ENCODE measurements at places on chromosomes 12 and 14.
A peak's percentile ranks its signal among the peaks of the same experiment; 100 is the strongest.

GRCh38 chr12:69345742-69346141 lies 2.4 kb upstream of the LYZ start:
- no peak overlapping the region for H3K4me3 ChIP-seq
- H3K27me3 ChIP-seq = no peaks in the 10 kb centered on the region
- no peaks in the 10 kb centered on the region for H3K36me3 ChIP-seq
- DNase-seq = no peak
- H3K4me1 ChIP-seq = peaks cover 29% of the 10 kb centered on the region

DNA sequence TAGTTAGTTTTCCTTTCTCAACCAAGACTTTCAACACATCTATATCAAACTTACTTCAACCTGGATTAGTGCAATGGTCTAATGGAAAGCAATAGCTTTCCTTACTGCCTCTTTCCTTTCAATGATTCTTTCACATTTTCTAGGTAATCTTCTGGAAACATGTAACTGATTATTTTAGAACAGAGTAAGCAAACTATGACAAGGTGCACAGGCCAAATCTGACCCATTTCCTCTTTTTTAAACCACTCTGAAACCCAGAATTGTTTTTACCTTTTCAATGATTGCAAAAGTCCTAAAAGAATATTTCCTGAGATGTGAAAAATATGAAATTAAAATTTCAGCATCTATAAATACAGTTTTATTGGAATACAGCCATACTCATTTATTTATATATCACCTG lies 81.6 kb upstream of the TMTC2 start:
- H3K27ac ChIP-seq = no peak overlapping the region
- no peak for DNase-seq
- no peaks in the 10 kb centered on the region for H3K4me1 ChIP-seq
- H3K36me3 ChIP-seq = no peaks in the 10 kb centered on the region

DNA sequence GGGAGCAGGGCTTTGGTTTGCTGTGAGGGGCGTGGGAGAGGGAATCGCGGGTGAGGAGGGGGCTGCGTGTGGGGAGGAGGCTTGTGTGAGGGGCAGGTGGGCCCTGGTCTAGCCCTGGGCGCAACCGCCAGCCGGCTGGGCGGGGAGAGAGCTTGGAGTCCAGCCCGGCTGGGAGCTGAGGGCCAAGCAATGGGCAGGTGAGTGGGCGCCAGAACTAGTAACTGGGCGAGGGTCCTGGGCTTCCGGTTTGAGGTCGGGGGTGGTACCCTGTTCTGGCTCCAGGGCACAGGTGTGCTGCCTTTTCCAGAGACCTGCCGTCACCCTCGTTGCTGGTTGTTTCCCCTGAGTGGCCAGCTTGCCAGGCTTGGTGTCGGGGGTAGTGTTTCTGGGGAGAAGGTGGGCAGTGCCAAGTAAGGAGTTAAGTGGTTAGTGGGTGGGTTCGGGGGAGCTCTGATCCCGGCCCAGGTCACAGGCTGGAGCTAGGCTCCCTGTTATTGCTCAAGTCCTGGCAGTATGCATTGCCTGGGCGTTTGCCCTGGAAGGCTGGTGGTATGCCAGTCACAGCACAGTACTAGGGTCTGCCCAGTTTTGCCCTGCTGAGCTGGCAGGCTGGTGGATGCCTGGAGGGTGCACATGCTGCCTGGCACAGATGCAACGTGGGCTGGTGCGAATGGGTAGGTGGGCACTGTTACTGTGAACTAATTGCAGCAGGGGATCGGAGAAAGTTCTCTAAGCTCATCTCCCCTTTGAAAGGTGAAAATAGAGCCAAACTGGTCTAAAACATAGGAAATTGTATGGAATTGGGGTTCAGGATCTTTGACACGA lies 683 bp downstream of the CIPC start:
- H3K27me3 ChIP-seq = no peaks in the 10 kb centered on the region
- DNase-seq = peak; percentile 72
- H3K4me1 ChIP-seq = peaks cover 43% of the 10 kb centered on the region

DNA sequence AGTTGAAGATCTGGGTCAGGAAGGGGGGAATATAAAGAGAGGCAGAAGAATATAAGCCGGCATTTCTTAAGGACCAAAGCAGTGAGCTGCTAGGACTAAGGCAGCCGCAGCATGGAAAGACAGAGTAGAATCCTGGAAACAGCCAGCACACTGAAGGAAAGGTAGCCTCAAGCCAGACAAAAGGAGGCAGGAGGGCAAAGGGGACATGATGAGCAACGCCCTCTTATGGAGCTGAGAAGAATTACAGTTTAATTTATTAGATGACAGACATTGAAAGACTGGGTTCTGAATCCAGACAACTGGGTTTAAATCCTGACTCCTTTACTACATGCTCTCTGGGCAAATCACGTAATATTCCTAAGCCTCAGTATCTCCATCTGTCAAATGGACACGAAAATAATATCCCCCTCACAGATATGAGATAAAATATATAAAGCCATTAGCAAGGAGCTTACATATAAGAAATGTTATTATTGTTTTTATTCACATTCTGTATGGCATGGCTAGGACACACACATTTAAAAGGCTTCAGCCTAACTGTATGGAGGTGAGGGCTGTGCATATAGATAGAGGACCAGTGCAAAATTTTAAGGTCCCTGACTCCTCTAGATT lies 8.1 kb upstream of the PCED1B start:
- no peak overlapping the region for H3K27ac ChIP-seq
- H3K36me3 ChIP-seq = no peaks in the 10 kb centered on the region
- no peak overlapping the region for H3K4me3 ChIP-seq
- no peak for DNase-seq

DNA sequence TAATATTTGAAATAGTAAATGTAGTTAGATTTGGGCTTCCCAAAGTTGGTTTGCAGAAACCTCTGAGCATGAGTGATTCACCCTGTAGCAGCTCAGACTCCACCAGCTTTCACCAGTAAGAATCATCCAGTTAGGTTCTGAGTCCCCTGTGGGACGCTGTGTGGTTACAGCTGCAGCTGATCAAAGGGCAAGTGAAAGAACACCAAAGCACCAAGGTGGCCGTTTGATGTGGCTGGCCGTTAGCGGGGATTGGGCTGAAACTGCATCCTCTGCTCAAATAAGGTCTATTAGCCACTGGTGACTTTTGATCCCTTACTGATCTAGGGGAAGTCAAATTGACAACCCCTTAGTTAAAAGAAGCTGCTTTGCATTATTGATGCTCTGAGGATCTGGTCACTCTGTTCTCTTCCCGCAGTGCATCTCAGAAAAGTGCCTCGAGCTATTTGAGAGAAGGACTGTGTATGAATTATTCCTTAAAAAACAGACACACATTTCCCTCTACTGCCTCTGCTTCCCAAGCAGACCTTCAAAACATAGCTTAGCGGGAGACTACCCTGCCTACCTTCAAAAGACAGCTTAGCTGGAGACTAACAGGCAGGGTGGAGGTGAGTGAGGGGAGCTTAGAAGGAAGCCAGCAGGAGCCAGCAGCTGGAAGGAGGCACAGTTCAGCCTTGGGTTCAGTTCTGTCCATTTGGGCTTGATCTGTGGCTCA lies 3.7 kb downstream of the ABHD12B start:
- peaks cover 32% of the 10 kb centered on the region for H3K27me3 ChIP-seq
- H3K4me1 ChIP-seq = no peaks in the 10 kb centered on the region
- H3K27ac ChIP-seq = no peak overlapping the region
- no peaks in the 10 kb centered on the region for H3K36me3 ChIP-seq

DNA sequence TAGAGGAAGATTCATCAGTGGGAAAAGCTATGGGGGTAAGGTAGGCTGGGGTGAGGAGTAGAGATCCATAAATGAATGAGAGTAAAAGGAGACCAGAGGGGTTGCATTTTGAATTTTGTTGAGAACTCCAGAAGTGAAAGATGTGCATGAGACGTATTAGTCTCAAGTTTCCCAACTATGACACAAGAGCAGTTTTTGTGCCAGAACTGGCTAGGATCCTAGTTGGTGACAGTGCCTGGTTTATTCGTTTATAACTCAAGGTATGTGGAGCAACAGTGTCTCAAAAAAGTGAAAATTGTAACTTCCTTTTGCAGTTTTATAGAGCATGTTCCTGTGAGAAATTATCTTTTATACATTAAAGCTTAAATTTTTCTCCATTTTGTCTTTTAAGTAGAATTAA lies 377.0 kb downstream of the NPAS3 start:
- no peak overlapping the region for H3K4me3 ChIP-seq
- H3K27ac ChIP-seq = no peak overlapping the region
- H3K4me1 ChIP-seq = no peaks in the 10 kb centered on the region
- H3K27me3 ChIP-seq = no peaks in the 10 kb centered on the region

DNA sequence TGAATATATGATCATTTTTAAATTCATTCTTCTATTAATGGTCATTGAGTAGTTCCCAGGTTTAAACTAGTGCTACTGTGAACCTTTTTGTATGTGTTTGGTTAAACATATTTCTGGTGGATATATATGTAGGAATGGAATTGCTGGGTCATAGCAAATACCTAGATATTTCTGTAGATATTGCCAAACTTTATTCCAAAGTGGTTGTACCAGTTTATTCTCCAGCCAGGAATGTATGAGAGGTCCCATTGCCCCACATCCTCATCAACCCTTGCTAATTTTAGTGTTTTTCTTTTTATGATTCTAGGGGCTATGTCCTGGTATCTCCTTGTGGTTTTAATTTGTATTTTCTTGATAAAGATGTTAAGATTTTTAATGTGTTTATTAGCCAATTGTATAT lies 3.1 kb downstream of the VEZT start:
- peaks cover 16% of the 10 kb centered on the region for H3K36me3 ChIP-seq
- H3K4me1 ChIP-seq = peaks cover 29% of the 10 kb centered on the region
- no peak for DNase-seq
- no peaks in the 10 kb centered on the region for H3K27me3 ChIP-seq
- H3K27ac ChIP-seq = no peak overlapping the region

DNA sequence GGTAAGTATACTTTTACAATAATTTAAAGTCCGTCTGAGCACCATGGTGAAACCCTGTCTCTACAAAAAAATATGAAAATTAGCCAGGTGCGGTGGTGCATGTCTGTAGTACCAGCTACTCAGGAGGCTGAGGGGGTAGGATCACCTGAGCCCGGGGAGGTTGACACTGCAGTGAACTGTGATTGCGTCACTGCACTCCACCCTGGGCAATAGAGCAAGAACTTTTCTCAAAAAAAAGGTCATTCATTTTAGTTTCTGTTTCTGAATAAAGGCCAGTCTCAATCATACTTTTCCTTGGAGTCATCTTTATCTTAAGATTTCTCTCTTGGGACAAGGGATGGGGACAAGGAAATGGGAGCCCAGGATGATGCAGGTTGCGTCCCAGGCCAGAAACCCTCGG lies 12.9 kb downstream of the ANKRD13A start:
- H3K36me3 ChIP-seq = peaks cover 44% of the 10 kb centered on the region
- peaks cover 20% of the 10 kb centered on the region for H3K4me1 ChIP-seq
- no peak overlapping the region for H3K27ac ChIP-seq
- H3K4me3 ChIP-seq = no peak overlapping the region

DNA sequence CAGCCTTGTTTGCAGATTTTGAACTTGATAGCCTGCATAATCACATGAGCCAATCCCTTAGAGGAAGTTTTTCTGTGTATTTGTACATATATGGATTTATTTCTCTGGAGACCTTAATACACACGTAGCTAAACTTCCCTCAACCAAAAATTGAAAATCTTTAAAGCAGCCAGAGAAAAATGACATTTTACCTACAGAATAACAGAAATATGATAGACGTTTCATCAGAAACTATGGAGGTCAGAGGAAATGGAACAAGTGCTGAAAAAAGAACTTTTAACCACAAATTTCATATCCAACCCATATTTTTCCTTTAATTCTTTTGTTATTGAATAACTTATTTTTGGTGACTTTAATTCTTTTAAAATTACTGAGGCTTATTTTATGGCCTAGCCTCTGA lies 177.7 kb downstream of the CCDC91 start:
- no peaks in the 10 kb centered on the region for H3K27me3 ChIP-seq
- no peak overlapping the region for H3K27ac ChIP-seq
- DNase-seq = no peak
- no peaks in the 10 kb centered on the region for H3K4me1 ChIP-seq
- no peak overlapping the region for H3K4me3 ChIP-seq

- H3K4me1 ChIP-seq = peaks cover 12% of the 10 kb centered on the region
- no peaks in the 10 kb centered on the region for H3K27me3 ChIP-seq
- H3K27ac ChIP-seq = no peak overlapping the region
- peaks cover 25% of the 10 kb centered on the region for H3K36me3 ChIP-seq
- no peak overlapping the region for H3K4me3 ChIP-seq
- no peak for DNase-seq
Observed at GRCh38 chr12:49990273-49990672, 17.5 kb downstream of the AQP6 start.

GRCh38 chr14:76986231-76986565 lies 42.3 kb downstream of the IRF2BPL start:
- H3K4me1 ChIP-seq = no peaks in the 10 kb centered on the region
- no peak overlapping the region for H3K27ac ChIP-seq
- no peak for DNase-seq

GRCh38 chr12:583251-583869 lies 79.9 kb downstream of the NINJ2 start:
- H3K27me3 ChIP-seq = no peaks in the 10 kb centered on the region
- H3K27ac ChIP-seq = no peak overlapping the region
- H3K36me3 ChIP-seq = no peaks in the 10 kb centered on the region

- no peak overlapping the region for H3K4me3 ChIP-seq
- no peak overlapping the region for H3K27ac ChIP-seq
- no peak for DNase-seq
- H3K4me1 ChIP-seq = no peaks in the 10 kb centered on the region
- H3K36me3 ChIP-seq = no peaks in the 10 kb centered on the region
- H3K27me3 ChIP-seq = no peaks in the 10 kb centered on the region
Observed at GRCh38 chr12:92237262-92237661, 91.6 kb upstream of the BTG1 start.

DNA sequence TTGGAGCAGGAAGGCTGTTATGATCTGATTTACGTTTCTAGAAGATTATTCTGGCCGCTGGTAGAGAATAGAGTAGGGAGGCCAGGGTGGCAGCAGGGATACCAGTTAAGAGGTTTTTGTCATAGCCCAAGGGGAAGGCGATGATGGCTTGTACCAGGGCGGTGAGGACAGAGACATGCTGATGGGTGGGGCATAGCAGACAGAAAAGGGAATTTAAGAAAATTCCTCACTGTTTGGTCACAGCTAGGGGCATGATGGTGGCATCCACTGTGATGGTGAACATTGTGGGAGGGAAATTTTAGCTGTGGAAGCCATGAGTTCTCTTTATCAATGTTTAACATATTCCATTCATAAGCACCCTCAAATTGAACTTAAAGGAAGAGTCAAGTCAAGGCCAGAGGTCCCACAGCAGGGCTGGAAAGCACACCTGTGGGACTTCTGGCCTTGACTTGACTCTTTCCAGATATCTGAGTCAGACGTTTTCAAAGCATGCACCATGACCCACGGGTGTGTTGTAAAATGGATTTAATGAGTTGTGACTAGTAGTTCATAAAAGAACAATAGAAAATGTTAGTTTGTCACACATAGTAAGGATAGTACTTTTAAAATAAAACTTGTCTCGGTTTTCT lies 134.6 kb downstream of the CHST11 start:
- no peaks in the 10 kb centered on the region for H3K36me3 ChIP-seq
- no peaks in the 10 kb centered on the region for H3K27me3 ChIP-seq
- H3K27ac ChIP-seq = no peak overlapping the region
- DNase-seq = no peak

- H3K36me3 ChIP-seq = no peaks in the 10 kb centered on the region
- no peaks in the 10 kb centered on the region for H3K27me3 ChIP-seq
- no peaks in the 10 kb centered on the region for H3K4me1 ChIP-seq
- no peak overlapping the region for H3K27ac ChIP-seq
- no peak overlapping the region for H3K4me3 ChIP-seq
Observed at GRCh38 chr12:116420227-116420880, 138.8 kb upstream of the MAP1LC3B2 start.

All from lower lobe of right lung (tissue), 2 donors.